ENCODE measurements at places on chromosomes 4 and X.

GRCh38 chrX:40281336-40282005 lies 183.7 kb upstream of the BCOR start:
- DNase-seq = no peak

GRCh38 chr4:89158884-89159503 lies 47.7 kb downstream of the TIGD2 start:
- DNase-seq = no peak

GRCh38 chr4:183304067-183304466 lies 16.0 kb downstream of the CLDN22 start:
- DNase-seq = no peak

DNA sequence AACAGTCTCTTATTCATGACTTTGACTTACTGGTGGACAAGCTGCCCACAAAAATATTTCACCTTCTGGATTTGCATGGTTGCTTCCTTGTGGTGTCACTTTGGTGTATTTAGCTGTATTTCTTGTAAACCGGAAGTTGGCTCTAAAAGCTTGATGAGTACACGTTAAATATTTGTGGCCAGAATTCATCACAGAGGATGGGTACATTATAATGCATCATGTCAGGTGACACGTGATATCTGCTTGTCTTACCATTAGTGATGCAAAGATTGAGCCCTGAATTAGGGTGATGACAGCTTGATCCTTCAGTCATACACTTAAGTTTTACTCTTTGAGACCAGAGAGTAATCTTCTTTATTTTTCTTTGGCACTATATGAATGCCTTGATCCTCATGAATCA lies 188.3 kb upstream of the RPS6KA3 start:
- no peak for DNase-seq

DNA sequence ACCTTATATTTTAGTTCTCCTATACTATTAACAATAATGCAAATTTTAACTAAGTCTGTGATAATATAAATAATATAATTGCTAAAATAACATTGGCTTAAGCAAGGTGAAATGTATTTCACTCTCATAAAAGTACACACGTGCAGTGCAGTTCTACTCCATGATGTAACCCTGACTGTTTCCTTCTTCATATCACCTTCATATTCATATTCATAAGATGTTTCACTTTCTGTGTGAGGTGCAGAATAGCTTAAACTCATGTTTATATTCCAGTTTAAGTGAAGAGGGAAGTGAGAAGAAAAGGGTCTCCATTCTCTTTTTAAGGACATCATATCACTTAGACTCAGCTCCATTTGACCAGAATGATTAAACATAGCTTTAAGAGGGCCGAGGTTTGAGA lies 1810.0 kb upstream of the PCDH10 start:
- DNase-seq = no peak

DNA sequence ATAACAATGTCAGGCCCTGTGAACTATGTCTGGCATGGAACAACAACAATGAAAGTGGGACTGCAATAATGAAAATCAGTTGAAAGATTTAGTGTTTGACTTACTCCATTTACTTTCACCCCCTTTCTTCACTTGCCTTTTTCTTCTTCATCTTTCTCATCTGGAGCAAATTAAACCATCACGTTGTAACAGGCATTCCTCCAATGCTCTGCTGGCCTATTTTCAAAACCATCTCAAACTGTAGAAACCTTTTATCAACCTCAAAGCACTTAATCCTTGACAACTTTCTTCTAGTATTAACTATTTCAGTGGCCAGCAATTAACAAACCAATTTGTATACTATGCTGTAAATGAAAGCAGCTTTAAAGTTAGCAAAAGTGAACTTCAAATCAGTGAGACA lies 8.3 kb downstream of the KLHL13 start:
- no peak for DNase-seq
